ENCODE measurements at places on chromosomes 2 and 18.

- DNase-seq: no peak
These were observed 246.6 kb downstream of the EIPR1 start for GRCh38 chr2:3130889-3131635.

DNA sequence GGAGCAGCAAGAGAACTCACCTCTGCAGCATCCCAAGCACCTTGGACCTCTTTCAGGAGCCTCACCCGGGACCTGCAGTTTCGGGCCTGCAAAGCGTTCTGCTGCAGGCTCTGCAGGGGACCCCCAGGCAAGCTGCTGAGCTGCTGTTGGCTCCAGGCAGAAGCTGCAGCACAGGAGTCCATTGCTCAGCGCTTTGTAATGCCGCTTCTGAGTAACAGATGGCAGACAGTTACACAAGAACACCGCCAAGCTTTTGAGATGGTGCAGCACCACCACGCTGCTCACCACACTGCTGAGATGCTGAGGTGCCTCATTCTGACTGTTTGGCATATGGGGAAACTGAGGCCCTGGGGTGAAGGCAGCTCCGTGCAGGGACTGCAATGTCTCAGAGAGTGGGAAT lies 1.9 kb upstream of the GALNT14 start:
- no peak for DNase-seq

DNA sequence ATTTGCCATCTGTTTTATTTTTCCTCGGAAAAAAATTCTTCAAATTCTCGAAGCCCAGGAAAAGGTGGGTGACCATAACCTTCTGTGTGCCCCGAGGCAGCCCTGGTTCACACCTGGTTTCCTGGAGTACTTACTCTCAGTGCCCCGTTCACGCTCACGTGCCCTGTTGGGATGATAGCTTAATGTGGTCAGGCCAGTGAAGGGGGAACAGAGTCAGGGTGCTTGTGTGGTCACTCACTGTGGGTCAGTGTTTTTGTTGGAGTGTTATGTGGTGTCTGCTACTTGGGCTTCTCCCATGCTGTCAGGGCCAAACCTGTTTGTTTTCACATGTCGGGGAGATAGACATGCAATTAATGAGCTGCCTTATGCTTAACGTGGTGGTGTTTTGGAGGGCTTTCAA lies 78.1 kb downstream of the MAP4K4 start:
- DNase-seq: no peak

DNA sequence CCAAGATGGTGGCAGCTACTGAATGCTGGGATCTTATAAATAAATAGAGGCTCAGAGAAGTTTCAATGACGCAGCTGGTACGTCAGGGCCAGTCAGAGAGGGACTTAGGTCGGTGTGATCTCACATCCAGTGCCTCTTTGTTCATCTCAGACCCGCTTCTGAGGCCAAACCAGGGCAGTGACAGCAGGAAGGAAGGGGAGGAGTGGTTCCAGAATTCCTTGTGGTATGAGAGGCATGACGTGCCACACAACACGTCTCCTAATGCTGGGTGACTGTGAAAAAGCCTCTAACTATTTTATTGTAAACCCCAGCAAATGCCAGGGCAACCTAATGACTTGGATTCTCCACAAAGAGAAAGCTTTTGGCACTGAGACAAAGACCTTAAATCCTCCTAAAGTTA lies 423.3 kb downstream of the LPIN1 start:
- peak; percentile 16 for DNase-seq

GRCh38 chr2:55843096-55843993 lies 80.2 kb downstream of the EFEMP1 start:
- no peak for DNase-seq

DNA sequence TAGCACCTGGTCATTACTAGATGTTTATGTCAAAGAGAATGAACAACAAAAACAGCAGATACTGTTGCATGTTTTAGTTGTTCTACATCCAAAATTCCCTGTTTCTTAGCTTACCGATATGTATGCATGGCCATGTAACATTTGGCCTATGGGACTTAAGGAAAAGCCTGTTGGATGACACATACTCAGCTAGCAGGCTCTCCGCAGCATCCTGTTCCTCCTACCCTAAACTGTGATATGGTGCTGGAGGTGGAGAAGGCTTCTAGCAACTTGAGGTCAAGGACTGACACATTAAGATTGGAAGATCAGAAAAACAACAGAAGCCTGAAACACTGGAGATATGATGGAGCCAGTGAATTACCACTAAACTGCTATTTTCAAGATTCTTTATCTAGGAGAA lies 537.8 kb downstream of the LRRTM4 start:
- no peak for DNase-seq

DNA sequence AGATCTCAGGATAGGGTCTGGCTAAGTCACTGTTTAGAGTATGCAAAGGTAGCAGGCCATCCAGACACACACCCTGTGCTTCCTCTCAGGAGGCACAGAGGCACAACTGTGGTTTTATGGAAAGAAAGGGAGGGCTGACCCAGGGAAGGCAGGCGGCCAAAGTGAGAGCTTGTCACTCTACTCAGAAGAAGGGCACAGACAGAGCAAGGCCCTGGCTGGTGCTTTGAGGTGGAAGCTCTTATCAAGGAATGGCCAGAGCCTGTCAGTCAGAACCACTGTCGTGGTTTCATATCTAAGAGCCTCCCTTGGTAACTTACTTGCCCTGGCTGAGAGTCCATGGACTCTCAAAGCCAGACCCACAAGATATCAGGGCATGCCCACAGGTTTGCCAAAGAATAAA lies 40.7 kb downstream of the SLC9A2 start:
- DNase-seq: no peak

GRCh38 chr2:20604401-20604911 lies 46.4 kb downstream of the HS1BP3 start:
- DNase-seq: no peak

GRCh38 chr18:76985156-76985950 lies 147.2 kb downstream of the MBP start:
- DNase-seq: no peak

- DNase-seq: no peak
These were observed 33.7 kb upstream of the PDIA6 start for GRCh38 chr2:10846110-10846861.

GRCh38 chr2:67565761-67566160 lies 168.6 kb downstream of the ETAA1 start:
- DNase-seq: no peak

DNA sequence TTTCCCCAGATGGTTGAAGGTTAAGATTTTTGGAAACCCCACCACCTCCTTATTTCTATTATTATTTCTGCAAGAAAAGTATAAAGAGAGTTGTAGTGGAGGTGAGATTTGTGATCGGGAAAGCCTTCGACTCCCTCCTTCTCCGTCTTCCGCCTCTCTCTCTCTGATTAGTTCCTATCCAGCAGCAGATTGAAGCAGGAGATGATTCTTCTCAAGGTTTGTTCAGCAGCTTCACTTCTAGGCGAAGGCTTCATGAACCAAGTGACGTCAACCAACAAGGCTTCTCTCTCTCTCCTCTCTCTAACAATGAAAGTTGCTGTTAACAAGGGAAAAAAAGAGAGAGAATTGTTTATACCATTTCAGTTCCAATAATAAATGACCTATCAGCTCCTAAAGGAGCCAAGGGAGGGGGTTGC lies at the start of gene BAZ2B:
BAZ2B (minus strand) TSS at position 263 of the 416 bp plus-strand sequence. CDS start 137,829 bp downstream, outside the sequence.
- DNase-seq: peak; percentile 3

DNA sequence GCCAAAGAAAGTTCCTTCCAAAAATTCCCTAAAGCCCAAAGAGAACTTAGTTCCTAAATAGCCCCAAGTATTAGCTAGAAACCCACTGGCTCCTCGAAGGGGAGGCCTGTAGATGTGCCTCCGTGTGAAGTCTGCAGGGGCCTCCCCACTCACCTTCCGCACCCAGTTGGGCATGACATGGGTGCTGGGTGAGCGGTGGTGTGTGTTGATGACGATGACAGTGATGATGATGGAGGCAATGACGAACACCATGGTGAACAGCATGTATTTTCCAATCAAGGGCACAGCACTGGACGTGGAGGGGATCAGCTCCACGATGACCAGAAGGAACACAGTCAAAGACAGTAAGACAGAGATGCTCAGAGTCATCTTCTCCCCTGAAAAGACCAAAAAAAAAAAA lies 14.5 kb downstream of the CHRNA1 start:
- DNase-seq: no peak

DNA sequence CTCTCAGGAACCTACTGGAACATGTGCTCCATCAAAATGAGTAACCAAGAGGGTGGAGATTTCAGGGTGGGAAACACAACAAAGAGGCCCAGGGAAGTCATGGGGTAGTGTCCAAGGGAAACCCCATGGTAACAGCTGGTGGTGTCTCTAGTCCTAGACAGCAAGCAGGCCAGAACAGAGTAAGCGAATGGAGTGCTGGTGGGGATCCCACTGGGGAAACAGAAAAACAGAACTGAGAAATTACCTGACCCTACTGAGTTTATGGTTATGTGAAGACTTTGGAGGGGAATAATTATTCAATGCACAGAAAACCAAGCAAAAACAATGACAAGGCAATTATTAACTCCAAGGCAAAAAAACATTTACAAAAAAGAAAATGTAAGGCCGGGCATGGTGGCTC lies 16.9 kb downstream of the ERCC3 start:
- DNase-seq: no peak

DNA sequence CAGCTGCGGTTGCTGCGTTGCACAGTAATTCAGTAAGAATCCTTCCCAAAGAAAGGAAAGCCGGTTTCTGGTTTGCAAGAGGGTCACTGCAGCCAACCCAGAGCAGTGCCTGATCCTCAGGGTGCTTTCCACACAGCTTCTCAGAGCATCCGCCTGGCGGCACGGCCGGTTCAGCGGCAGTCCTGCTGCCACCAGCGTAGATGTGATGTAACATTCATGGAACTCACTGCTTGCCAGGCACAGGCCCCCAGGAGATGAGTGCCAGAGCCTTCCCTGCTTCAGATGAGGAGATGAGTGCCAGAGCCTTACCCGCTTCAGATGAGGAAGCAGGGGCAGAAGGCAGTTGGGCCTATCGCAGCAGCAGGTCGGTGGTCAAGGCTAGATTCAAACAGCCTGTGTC lies 230.2 kb downstream of the GBX2 start:
- DNase-seq: no peak

DNA sequence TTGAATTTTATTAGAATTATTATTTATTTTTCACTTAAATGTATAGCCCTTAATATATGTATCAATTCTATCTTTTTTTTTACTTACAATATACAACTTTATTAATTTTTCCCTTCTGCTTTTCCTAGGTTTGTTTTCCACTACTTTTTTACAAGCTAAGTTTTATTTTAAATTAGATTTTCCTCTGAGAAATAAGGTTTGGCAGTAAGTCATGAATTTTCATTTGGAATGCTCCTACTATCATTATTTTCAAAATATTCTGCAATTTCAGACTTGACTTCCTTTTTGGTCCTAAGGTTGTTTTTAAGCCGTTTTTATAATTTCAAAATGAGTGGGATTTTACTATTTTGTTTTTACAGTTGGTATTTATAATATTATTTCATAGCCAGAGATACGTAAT lies 222.8 kb upstream of the PIEZO2 start:
- DNase-seq: no peak

DNA sequence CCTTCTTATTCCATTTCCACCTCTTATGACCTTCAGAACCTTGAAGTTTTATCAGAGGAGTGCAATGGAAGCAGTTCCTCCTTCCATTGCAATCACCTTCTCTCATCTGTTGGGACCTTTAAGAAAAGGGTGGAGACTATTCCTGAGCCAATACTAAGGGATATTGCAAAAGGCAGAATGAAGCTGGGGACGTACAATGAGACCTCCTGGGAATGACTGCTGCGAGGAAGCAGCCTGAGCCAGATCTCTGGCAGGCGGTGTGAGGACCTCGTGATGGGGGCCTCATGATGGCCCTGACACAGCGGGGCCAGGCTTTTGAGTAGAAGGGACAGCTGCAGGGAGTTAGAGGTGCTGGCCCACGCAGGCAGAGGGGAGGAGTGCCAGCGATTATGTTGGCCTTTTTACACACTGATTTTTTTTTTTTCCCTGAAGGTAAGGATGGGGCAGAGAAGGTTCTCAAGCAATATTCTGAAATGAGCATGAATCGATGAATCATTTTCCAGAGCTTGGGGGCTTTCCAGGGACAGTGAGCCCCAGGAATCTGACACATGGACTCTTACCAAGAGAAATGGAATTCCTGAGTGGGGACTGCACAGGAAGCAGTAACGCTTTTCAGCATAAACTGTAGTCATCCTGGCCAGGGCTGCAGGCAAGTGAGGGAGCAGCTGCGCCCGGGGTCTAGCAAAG lies 40.0 kb upstream of the LAPTM4A start:
- DNase-seq: no peak

GRCh38 chr2:100396483-100396882 lies 21.0 kb downstream of the CHST10 start:
- no peak for DNase-seq

GRCh38 chr2:242038166-242038927 lies 168.8 kb downstream of the RTP5 start:
- DNase-seq: no peak

DNA sequence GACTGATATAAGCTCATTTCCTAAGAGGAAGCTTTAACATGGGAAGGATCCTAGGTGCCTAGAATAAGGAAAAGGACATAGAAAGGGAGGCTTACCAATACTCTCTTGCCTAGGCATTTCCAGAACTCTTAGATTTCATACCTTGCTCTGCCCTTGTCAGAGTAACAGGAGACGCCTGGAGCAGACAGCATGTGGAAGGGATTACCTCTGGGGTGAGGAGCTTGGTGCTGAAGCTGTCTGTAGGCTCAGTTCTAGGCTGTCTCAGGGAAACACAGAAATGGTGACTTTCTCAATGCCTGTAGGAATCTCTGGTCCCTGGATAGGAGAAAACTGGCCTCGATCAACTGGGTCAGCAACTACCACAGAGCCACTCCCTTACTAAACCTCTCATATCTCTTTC lies 150.0 kb downstream of the SLC4A3 start:
- DNase-seq: no peak

DNA sequence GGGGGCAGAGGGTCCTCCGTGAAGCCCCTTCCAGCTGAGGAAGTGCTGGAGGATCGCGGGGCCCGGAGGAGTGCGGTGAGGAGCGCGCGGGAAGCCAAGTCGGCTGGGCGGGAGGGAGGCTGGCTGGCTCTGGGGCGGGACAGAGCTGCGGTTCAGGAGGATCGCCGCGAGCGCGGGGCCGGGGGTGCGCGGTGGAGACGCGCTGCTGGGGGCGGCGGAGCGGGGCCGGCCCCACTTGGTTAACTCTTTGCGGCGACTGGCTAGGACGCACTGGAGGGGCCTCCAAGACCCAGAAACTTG lies 464 bp downstream of the CYBRD1 start:
- DNase-seq: no peak

DNA sequence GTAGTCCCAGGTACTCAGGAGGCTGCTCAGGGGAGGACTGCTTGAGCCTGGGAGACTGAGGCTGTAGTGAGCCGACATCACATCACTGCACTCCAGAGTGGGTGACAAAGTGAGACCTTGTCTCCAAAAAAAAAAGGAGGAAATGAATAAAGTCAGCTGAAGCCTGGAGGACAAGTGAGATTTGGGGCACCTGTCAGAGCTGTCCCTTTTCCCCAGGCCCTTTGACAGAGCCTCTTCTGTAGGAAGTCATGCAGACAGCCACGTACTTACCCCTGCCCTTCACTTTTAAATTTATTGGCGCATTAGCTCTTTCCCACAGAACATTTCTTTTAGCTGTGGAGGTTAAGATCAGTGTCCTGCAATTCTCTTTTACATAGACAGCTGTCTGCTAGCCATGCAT lies 151.0 kb upstream of the DNMT3A start:
- DNase-seq: no peak

All from stimulated activated CD4-positive, alpha-beta T cell treated with anti-CD3 and anti-CD28 coated beads, Interleukin-12 subunit alpha, Interleukin-12 subunit beta, amount 100 ng/mL, for 48 hours (primary cell).